ENCODE measurements at places on chromosomes 5 and 9.
A peak's percentile ranks its signal among the peaks of the same experiment; 100 is the strongest.

GRCh38 chr9:79969393-79970145, 397.8 kb downstream of the TLE4 start:
- peak; percentile 69 for DNase-seq

DNA sequence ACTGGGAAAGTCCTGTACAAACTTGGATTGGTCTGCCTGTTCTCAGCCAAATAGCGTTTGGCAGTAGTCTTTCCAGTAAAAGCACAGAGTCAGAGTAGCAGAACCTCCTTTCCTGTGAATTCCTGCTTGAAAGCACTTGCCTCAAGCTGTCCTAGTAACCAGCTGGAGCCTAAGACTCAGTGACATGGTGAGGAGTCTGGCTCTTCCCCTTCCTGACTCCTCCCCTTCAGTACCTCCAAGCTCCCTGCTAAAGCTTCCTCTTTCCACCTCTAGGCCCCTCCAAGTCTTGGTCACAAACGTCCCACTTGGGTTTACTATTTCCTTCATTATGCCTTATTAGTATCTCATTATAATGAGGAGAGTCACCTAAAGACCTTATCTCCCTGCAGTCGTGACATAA, 21.4 kb upstream of the FAM81B start:
- DNase-seq: no peak

GRCh38 chr5:10932426-10932825, 171.4 kb upstream of the DAP start:
- no peak for DNase-seq

GRCh38 chr9:93658184-93658925, 82.0 kb downstream of the PHF2 start:
- DNase-seq: no peak

DNA sequence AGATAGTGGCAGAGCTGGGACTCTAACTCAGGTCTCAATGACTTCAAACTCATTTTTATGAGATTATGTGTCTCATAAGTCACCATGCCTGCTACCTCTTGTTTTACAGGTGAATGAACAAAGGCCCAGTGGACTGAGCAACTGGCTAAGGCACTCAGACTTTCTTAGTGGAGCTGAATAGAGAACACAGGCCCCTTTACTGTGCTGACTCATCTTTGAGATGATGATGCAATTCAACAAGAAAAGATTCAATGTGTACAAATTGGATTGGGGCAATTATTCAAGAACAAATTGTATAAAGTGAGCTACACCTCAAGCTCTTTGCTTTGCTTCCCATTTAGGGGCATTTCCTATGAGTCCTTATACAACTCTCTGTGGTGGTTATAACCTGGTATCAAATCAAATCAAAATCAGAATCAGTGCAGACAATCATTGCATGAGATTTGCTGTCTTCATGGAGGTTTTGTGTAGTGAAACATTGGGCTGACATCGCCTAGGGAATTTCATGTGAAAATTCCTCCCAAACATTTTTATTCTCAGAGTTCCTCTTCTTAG, 84.3 kb upstream of the PPP2R2B start:
- no peak for DNase-seq

DNA sequence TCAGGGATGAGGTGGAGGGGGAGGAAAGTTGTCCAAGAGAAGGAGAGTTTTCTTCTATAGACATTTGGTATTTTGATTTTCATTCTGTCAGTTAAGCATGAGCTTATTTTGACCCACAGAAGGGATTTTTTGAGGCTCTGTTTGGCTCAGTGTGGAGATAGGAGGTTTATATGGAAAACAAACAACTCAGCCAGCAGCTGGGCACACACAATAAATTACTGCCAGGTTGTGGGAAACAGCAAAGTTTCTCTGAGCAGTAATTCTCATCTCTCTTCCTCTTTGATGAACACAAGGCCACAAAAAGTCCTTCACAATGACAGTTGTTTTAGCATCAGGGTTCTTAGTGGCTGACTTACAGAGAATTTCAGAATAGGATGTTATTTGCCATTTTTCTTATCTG, 486.1 kb downstream of the KDM4C start:
- DNase-seq: peak; percentile 11

DNA sequence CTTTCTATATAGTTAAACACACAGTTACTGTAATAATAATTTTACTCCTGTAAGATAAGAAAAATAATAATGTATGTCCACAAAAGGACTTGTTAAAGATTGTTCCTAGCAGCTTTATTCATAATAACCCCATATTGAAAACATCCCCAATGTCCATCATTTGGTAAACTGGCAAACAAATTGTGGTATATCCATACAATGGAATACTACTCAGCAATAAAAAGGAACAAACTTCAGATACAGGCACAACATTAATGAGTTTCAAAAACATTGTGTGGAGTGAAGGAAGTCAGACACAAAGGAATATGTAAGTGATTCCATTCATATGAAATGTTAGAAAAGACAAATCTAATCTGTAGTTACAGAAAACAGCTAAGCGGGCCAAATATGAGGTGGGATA, 1.9 kb upstream of the MEGF10 start:
- DNase-seq: no peak

GRCh38 chr5:149887622-149888183, 56.9 kb downstream of the PDE6A start:
- DNase-seq: no peak

GRCh38 chr9:132410642-132411041, 631 bp downstream of the CFAP77 start:
- DNase-seq: no peak

GRCh38 chr9:131833083-131833482, 93.2 kb upstream of the RAPGEF1 start:
- no peak for DNase-seq

DNA sequence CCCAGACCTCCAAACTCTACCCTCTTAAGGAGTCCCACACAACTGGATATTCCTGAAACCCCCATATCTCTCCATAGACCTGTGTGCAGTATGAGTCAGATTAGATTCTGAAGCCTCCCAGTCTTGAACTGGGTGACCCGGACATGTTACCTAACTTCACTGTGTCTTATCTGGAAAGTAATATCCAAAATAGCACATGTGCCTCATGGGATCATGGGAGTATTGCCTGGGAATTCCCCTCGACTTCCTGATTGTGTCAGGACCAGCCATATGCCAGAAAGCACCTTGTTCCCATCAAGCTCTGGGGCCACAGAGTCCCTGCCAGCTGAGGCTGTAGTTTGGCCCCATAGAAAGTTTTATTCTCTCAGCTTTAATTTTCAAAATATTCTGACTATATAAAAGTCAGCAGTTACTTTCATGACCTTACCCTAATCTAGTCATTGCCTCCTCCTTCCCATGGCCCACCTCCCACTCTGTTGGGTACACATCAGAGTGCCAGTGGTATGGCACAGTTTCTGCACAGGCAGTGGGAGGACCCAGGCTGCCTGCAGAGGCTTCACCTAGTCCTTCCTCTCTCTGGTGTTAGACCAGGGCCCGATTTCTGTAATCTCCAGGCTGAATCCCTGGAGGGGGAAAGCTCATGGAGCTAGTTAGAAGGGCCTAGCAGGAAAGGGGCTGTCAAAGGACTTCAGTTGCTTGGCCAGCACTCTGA, 19.5 kb upstream of the B4GALT1 start:
- no peak for DNase-seq

DNA sequence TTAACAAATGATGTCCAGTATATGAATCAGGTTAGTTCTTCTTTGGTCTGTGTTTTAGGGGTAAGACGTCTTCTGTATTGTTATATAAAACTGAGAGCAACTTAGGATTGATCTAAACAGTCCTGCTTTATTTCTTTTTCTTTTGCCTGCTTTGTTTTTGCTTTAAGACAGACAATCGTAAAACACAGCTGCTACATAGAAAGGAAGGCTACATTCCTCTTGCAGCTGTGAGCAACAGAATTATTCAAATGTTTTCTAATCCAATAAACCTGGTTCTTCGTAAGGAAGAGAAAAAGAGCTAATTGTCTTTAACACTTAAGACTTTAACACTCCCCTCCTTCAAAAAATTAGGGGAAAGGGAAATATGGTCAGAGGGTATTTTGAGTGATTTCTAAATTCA, 14.6 kb downstream of the FGF1 start:
- no peak for DNase-seq

- peak; percentile 33 for DNase-seq
These were observed 659 bp downstream of the RAI14 start for GRCh38 chr5:34656700-34657273.

GRCh38 chr9:14302405-14302804, 11.5 kb downstream of the NFIB start:
- no peak for DNase-seq

GRCh38 chr9:136391737-136392537, 8.0 kb downstream of the SNAPC4 start:
- no peak for DNase-seq

GRCh38 chr5:42759456-42759855, 2.8 kb downstream of the CCDC152 start:
- DNase-seq: no peak

DNA sequence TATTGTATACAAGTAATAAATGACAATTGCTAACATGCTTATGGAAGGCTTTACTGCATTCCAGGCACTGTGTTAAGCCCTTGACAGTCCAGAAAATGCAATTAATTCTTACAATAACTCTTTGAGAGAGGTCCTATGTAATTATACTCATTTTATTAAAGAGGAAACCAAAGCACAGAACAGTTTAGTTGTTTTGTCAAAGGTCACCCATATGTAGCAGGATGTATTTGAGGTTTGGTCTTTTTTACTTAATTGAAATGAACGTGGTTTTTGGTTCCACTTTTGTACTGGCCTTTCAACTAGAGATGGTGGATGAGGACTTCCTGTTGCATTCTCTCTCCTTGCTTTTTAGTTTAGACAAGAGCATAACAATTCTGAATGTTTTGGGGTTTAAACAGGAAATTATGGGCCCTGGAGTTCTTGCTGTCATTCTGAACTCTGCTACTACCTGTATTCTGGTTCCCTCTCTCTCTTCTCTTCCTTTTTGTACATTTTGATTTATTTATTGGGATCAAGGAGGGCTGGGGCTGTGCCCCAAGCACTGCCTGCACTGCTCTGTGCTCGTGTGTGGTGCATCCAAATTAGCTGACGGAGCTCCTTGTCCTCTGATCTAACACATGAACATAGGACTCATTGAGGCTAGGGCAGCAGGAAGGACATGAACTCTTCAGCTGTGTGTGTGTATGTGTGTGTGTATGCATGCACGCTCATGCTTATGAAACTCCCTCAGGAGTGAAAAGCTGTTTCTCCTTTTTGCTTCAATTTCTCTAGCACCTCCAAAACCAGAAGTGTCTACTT, 47.4 kb downstream of the SLC28A3 start:
- no peak for DNase-seq

DNA sequence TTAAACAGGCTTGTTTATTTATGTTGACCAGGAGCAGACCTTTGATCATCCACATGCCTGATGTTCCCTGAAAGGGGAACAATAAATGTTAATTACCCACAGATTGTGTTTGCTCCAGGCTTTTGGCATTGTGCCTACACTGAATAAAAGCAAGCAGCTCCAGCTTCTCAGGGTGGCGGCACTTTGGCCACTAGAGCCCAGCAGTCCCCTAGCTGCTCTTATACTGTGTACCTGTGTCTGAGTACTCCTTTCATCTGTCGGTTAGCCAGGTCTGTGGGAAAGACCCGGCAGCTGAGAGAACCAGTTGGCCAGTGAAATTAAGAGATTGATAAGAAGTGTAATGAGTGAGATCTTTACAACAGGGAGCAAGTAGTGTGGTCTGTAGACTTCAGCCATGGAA, 254.8 kb upstream of the FTMT start:
- DNase-seq: no peak

DNA sequence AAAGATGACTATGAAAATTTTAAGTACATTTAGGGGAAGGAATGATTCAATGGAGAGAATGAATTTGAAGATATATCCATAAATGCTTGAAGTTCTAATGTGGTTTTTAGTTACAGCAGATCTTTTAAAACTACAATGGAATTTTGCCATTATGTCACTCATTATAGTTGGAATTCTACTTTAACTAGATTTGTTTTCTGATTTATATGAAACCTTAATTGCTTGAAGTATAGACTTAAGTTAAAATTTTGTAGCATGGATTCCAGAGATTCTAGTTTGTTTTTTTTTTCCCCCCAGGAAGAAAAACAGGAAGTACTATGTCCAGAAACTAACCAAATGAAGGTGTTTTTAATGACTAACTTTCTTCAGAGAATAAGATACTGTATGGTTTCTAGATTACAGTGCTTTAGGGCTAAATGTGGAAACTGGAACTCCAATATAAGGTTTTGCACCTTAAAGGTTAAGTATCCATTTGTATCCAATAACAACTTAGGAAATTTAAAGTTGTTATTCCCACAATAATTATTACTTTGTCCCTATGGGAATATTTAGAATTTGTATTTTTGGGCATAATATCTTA, 70.3 kb downstream of the ZSWIM6 start:
- no peak for DNase-seq

DNA sequence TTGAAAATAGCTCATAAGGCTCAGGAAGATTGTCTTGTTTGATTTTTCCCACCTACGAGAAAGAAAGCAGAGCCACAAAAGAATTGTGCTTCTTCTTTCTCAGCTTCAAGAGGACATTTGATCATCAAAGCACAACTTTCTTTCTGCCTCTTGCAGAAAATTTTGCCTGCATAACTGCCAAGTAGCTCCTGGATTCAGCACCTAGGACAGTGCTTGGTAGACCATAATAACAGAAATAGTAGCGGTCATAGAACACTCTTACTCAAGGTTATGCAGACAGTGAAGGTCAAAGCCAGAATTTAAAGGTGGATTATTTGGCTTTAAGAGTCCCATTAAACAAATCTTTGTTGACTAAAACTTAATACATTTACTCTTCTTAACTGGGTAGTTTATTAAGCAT, 594.7 kb upstream of the CCNG1 start:
- no peak for DNase-seq

- DNase-seq: no peak
These were observed 39.4 kb upstream of the AIF1L start for GRCh38 chr9:131056781-131057506.

- no peak for DNase-seq
These were observed 11.2 kb upstream of the GLDC start for GRCh38 chr9:6656614-6657300.

DNA sequence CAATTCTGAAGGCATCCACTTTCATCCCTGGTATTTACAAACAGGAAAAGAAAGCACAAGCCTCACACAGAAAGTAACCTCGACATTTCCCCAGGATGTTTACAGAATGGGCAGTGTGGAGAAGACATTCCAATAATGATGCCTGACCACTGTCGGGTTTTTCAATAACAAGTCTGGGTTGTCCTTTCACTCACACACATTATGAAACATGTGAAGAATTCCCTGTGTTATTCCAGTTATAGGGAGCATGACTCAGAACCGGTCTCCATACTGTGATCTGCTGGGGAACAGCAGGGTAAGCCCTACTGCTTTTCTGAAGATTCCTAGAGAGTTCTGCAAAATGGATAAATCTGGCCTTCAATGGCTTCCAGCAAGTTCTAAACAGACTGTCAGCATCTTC, 155.3 kb downstream of the ADAMTS12 start:
- DNase-seq: no peak
